ENCODE measurements at places on chromosomes 2 and 18.

DNA sequence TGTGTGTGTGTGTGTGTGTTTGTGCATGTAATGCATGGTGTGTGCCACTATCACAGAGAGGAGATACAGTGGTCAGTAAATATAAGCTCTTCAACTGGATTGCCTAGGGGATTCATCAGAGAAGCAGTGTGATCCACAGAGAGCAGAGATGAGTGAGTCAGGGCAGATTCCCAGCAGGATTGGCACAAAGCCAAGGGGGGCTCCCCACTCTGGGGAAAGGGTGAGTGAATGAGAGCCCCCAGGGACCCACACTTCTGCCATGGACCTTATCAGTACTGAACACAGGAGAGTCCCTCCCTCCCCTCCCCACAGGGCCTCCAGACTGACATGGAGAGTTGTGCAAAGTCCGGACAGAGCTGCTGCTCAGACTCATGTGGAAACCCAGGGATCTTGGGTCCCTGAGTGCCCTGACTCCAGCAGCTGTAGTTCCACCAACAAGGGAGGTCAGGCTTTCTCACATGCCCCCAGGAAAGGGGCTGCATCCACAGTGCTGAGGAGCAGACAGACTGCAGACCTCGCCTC, 748.8 kb downstream of the NR4A2 start:
- DNase-seq = no peak

GRCh38 chr2:230942920-230943896, 18.2 kb upstream of the GPR55 start:
- DNase-seq = peak; percentile 93

GRCh38 chr18:57841568-57841967, 38.5 kb upstream of the ATP8B1 start:
- no peak for DNase-seq

DNA sequence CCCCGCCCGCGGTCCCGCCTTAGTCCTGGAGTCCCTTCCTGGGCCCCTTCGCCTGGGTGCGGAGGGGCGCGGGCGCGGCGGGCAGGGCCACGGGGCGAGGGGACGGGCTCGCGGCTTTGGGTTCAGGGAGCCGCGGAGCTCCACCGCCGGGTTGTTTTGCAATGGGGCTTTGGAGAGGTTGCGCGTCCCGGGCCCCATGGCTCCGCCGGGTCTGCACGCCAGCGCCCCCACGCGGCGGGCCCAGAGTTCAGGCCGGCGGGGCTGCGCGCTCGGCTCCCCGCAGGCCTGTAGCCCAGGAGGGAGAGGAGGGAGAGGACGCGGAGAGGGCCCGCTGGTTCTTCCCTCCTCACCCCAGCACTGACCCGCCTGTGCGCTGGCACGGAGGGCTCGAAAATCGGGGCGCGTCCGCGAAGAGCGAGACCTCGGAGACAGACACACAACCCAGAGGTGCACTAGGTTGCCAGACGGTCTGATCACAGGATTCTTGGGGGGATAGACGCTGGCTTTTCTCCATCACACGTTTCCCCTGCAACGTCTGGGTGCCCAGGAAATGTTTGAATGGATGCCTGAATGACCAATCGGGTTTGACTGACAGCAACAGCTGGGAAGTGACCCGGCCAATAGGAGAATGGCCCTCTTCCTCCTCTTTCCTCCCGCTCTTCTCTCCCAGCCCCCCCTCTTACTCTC, 4.9 kb upstream of the SIX2 start:
- DNase-seq = no peak

DNA sequence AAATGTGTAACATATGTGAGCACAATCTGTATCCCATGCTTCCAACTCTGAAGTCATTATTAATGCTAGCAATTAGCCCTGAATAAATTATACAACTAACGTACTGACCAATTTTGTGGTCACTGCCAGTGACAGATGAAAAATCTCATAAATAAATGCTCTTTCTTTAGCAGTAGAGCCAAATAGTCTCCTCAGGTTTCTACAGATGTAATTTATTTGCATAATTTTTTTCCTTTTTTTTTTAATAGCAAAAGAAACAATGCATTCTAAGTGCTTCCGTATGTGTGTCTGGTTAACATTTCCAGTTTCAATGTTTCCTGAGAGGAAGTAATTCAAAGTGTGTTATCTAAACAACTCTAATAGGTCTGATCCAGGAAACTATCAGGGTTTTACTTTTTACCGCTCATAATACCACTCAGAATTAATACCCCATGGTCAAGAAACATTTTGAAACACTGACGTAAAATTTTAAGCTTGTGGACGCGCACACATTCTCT, 108.4 kb downstream of the MEP1B start:
- no peak for DNase-seq

- DNase-seq = no peak
These were observed 205.3 kb downstream of the ZFP36L2 start for GRCh38 chr2:43020990-43021669.

GRCh38 chr2:25529034-25529433, 144.3 kb downstream of the DTNB start:
- no peak for DNase-seq

DNA sequence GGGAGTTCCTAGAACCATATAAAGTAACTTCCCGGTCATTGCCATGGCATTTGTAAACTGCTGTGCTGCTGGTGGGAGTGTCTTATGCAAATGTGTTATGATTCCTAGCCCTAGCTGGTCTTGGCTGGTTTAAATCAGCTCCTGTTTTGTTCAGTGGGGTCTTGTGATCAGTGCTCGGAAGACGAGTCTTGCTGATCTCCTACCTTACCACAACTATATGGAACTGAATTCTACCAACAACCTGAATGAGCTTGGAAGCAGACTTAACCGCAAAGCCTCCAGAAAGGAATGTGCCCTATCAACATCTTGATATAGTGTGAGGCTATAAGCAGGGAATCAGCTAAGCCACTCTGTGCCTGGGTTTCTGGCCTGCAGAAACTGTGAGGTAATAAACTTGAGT, 33.5 kb downstream of the POLE4 start:
- DNase-seq = no peak

DNA sequence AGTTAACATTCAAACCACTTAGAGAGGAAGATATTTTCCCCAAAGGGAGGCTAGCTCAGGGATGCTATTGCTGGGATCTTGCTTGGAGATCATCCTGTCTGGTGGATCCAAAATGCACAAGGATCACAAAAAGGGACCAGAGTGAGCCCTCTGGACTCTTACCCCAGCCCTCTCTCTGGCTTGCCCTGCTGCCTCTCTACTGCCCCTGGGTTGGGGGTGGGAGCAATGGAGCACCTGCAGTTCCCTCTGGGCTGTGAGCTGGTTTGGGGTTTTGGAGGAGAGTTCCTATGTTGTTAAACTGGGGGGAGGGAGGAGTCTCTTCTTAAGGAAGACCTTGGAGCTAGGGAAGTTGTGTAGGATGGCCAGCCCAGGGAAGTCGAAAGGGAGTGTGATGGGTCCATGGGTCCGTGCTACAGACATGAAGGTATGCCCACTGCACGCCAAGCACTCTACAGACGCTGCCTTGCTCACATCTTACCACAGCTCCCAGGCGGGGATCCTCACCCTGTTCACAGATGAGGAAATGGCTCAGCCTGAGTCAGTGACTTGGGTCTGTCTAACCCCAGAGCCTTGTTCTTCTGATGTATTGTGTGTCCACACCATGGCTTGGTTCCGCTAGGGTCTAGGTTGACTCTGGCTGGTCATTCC, 3.8 kb downstream of the LBH start:
- DNase-seq = no peak

GRCh38 chr2:15517793-15518192, 43.3 kb downstream of the NBAS start:
- no peak for DNase-seq

DNA sequence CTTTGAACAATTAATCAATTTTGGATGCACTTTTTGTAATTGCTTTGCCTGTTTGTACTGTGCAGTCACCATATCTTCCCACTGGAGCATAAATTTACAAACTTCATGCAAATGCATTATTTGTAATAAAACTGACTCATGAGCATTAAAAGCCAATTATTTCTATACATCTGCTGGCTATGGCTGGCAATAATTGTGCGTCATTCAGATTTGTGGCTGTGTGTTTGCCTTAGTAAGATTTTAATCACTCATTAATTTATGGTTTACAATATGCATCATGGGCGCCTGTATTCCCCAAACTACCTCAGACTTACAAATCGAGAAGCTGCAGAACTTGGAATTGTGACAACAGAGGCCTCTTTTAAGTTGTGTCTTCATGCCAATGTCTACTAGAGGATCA, 132.4 kb upstream of the TRIB2 start:
- no peak for DNase-seq

DNA sequence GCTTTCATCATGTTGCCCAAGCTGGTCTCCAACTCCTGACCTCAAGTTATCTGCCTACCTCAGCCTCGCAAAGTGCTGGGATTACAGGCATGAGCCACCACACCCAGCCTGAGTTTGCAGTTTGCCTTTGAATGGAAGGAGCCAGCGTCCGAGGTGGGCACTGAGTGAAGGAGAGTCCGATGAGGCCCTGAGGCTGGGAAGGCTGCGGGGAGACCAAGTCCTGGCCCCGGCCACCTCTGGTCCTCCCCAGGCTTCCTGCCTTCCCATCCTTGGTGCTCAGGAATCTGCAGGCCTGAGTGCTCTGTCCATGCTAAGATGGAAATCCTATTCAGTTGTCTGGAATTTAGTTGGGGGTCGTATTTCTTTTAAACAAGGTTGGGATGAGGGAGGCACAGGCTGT, 82.9 kb downstream of the SMIM21 start:
- DNase-seq = no peak

DNA sequence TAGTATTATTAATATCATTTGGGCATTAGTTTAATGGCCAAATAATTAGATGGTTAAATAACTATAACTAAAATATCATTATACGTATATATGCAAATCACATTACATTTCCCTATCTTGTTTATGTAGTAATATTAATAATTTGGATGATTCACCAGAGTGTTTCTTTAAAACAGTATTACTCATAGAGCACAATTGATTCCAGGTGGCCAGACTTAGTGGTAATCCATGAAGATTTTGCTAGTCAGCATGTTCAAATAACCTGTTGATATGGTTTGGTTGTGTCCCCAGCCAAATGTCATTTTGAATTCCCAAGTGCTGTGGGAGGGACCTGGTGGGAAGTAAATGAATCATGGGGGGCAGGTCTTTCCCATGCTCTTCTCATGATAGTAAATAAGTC, 782.3 kb downstream of the LRP1B start:
- no peak for DNase-seq

GRCh38 chr2:180124273-180125139, 117.4 kb upstream of the CWC22 start:
- DNase-seq = peak; percentile 63

GRCh38 chr2:201262718-201263117, 2.4 kb downstream of the CASP8 start:
- no peak for DNase-seq

GRCh38 chr2:62196278-62196901, 475 bp downstream of the B3GNT2 start:
- peak; percentile 41 for DNase-seq

DNA sequence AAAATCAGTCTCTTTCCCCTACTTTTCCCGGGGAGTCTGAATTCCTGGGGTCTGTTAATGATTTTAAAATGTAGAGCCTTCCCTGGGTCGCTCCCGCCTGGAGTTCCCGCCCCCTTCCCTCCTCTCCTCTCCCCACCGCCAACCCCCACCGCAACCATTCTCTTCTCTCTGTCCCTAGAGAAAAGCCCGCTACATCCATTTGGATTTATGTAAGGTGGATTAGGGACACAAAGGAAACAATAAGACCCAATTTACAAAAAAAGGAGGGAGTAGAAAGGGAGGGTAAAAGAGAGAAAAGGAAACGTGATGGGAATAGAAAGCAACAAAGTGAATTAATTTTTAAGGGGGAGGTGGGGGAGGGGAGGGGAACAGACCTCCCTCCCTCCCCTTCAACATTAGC, 2.2 kb downstream of the EPHA4 start:
- DNase-seq = no peak

DNA sequence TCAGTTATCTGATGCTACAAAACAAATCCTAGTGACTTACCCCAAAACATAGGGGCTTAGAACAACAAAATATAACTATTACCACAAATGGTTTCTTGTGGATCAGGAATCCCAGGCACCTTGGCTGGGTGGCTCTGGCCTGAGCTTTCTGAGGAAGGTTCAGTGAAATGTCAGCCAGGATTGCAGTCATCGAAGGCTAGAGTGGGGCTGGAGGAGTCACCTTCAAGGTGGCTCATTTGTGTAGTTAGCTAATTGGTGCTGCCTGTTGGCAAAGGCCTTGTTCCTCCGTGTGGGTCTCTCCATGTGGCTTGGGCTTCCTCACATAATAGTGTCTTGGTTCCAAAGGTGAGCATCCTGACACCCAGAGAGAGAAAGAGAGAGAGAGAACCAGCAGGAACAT, 57.4 kb downstream of the COPS8 start:
- no peak for DNase-seq

GRCh38 chr2:128867311-128867710, 548.6 kb upstream of the HS6ST1 start:
- no peak for DNase-seq

- DNase-seq = no peak
These were observed 91.6 kb downstream of the DHRS9 start for GRCh38 chr2:169160926-169161481.

DNA sequence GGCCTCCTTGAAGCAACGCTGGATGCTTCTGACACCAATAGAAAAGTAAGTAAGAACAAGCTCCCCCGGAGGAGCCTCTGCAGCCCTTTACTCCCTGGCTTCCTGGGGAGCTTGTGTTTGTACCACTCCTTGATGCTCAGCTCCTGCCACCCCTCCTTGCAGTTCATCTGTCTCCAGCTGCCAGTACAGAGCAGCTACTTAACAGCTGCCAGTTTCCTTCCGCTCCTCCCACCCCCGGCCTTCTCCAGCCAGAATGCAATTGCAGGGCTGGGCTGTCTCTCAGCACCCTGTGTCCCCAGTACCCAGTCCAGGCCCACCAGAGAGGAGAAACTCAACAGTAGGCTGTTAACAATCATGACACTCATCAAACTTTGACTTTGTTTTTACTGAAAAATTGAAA, 109.4 kb downstream of the AOX1 start:
- peak; percentile 88 for DNase-seq

GRCh38 chr2:142642650-142643049, 234.8 kb upstream of the KYNU start:
- DNase-seq = no peak

- DNase-seq = no peak
These were observed 47.0 kb downstream of the CYP27C1 start for GRCh38 chr2:127173057-127173456.

GRCh38 chr2:45935791-45936622, 284.5 kb downstream of the PRKCE start:
- peak; percentile 81 for DNase-seq

DNA sequence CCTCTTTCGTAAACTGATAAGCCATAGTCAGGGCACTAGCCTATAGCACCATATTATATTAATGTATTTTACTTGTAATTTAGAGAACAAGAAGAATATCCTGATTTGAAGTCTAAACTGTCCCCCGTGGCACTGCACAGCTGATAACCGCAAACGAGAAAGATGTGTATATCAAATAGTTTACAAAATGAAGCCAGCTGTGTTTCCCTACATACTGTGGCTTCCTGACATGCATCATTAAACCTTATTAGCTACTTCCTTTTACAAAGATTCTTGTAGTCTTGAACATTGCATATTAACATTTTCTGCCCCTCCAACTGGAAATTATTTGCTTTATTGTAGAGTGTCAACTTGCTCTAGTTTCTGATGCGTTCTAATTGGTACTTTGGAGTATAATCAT, 153.5 kb upstream of the NFATC1 start:
- no peak for DNase-seq
